Stimulated activated CD8-positive, alpha-beta memory T cell treated with anti-CD3 and anti-CD28 coated beads, Interleukin-15, amount 100 ng/mL, for 24 hours (primary cell): ENCODE measurements at places on chromosomes 4 and X.

DNA sequence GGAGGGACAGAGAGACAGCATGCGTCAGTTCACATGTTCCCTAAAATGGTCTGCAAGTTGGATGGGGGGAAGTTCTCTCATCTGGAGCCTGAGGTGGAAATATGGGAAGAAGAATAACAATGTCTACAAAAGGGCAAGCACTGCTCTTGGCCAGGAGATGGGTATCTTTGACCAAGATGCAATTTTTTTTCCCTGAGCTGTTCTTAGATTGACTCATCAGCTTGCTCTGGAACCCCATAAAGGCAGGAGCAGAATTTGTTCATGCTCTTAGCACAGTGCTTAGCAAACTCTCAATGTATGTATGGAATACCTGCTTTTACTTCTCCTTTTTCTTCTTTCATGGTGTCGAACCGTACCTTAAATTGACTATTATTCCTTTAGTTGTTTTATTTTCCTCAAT is 90.5 kb upstream of the ZNF827 start:
- DNase-seq = no peak

GRCh38 chr4:105594099-105595010 is 41.9 kb downstream of the ARHGEF38 start:
- no peak for DNase-seq

GRCh38 chr4:184961660-184962059 is 56.6 kb upstream of the HELT start:
- no peak for DNase-seq

DNA sequence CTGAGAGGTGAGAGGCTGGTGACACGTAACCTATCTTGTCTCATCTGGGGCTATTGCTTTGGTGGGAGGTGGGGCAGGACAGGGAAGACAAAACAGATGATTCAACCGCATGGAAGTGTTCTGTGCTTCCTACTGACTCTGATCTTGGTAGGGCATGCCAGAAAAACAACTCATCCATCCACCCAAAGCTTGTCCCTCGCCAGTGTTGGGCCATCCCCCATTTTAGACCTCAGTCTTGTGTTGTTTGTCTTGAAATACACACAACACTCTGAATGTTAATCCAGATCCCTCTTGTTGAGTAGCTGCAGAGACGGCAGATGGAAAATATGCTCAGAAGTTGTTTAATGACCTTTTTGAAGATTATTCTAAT is 377 bp downstream of the CHRNA9 start:
- no peak for DNase-seq

DNA sequence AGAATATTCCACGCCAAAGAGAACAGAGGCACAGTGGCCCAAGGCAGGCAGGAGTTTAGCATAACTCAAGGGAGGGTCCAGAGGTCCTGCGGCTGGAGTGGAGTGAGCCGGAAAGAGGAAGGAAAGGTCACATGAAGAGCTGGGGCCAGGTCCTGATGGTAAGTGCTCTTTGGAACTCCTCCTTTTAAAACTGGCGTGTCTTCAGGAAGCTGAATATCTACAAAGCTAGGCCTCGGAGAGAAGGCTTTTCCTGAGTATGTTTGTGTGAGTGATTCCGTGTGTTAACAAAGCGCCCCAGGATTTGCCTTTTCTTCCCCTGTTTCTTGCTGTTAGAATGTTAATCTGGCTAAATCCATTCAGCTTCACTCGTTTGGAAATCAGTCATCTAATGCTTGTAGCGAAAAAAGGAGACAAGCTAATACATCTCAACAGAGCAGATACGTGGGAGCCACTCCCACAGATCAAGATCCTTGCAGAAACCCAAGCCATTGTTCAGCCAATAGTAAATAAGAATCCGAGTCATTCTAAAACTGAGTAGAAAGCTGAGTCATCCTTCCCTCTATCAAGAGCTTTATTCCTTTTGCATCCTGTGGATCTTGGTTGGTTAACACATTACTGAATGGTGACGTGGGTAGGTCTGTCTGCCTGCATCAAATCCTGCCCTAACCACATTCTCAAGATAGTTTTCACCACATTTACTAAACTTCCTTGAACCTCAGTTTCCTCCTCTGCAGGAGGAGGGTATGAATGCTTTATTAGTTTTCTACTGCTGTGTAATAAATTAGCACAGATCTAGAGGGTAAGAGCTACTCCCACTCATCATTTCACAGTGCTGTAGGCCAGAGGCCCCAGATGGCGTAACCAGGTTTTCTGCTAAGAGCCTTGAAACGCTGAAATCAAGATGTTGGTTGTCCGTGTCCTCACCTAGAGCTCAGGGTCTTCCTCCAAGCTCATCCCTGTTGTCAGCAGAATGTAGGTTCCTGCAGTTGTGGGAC is 43.2 kb upstream of the RBM47 start:
- DNase-seq = no peak

GRCh38 chr4:1509366-1509765 is 103.1 kb upstream of the NKX1-1 start:
- DNase-seq = no peak

GRCh38 chr4:109406337-109406931 is 27.2 kb upstream of the SEC24B start:
- DNase-seq = no peak

- no peak for DNase-seq
Observed at GRCh38 chr4:108926061-108926460, 163.2 kb upstream of the ETNPPL start.

GRCh38 chr4:38873290-38873944 is 5.8 kb downstream of the FAM114A1 start:
- DNase-seq = no peak

GRCh38 chrX:29376584-29376983 is 789.3 kb downstream of the IL1RAPL1 start:
- DNase-seq = no peak

- DNase-seq = no peak
Observed at GRCh38 chr4:155228713-155229112, 20.3 kb downstream of the NPY2R start.

DNA sequence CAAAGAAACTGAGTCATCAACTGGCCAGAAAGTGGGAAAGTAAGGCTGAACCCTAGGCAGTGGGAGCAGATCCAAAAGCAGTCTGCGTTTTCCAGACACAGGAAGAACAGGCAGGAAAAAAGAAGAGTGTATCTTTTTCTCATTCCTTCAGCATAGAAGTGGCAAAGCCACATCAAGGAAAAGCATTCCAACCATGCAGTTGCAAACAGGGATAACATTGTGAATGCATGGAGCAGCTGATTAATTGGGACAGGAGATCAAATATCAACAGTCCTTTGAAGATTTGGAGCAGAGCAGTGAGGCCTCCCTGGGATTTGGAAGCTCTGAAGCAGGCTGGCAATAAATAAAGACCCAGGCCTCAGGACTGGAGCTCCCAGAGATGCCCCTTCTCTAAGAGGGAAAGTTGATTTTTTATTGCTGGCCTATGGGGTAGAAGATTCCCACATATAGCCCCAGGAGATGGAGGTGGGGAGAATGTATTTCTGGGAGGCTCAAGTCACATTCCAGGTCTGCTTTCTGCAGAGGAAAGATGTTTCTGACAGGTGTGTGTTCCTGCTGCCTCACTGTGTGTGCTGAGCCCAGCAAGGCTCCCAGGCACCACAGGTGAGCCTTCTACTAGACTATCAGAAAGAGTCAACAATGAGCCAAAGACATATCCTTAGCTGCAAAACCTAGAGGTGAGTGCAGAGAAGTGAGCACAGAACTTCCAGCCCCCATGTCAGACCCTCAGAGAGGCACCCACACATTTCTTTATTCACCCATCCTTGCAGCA is 222.5 kb downstream of the RAB28 start:
- DNase-seq = no peak

- DNase-seq = no peak
Observed at GRCh38 chr4:26034849-26035248, 120.8 kb downstream of the SMIM20 start.

GRCh38 chr4:105622269-105622668 is 69.8 kb downstream of the ARHGEF38 start:
- no peak for DNase-seq

DNA sequence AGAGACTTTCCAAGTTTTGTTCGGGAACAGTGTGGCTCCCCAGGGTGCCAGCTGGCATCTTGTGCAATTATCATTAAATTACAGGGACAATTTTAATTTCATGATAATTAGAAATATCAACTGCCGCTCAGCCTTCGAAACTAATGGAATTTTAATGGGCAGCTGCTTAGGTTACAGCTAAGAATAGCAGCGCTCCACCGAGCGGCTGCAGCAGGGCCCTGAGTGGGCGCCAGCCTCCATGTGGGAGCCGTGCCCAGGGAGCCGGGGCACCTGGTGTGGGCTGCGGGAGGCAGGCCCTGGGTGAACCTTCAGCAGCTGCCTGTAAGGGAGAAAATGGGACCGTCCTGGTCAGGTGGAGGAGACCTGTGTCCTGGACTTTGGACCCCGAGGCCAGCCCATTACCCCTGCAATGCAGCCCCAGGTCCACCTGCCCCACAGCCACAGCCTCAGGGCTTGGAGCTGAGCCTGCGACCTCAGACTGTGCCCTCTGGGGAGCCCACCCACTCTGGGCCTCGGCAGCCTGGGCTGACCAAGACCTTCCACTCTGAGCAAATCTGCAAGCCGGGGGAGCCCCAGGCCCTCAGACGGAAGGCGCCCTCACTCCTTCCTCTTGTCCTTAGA is 21.1 kb downstream of the MSANTD1 start:
- no peak for DNase-seq

DNA sequence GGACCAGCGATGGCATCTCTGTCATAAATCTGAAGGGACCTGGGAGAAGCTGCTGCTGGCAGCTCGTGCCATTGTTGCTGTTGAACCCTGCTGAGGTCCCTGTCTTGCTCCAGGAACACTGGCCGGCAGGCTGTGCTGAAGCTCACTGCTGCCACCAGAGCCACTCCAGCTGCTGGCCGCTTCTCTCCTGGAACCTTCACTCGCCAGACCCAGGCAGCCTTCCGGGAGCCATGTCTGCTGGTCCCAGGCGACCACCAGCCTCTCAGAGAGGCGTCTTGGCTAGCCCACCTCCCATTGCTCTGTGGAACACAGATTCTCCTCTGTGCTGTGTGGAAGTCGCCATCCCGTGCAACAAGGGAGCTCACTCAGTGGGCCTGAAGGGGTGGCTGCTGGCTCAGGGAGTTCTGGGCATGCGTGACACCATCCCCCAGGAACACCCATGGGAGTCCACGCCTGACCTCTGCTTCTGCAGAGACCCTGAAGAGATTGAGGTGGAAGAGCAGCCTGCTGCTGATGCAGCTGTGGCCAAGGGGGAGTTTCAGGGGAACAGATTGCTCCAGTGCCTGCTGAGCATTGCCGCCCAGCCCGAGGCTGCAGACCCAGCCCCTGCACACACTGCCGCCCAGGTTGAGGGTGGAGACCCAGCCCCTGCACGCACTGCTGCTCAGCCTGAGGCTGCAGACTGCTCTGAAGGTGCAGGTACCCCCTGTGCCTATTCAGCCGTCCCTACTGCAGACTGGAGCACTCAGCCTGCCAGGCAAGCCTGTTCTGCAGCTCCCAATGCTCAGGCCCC is 33.1 kb upstream of the CYP4V2 start:
- DNase-seq = no peak

DNA sequence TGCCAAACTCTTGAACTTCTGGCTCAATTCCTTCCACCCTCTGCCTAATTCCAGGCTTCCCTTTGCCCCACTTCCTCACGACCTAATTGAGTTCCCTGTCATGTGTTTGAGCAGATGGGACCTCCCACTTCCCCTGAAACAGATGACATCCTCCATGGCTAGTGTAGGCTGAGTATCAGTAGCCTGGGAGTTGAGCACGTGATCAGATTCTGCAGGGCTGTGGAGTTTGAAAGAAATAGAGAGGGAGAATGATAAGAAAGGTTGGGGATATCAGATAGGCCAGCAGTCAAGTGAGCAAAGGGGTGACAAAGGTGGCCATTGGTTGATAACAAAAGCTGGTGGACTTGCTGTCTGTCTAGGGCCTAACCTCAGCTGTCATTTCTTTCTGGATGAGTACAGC is 18.8 kb upstream of the NWD2 start:
- no peak for DNase-seq

DNA sequence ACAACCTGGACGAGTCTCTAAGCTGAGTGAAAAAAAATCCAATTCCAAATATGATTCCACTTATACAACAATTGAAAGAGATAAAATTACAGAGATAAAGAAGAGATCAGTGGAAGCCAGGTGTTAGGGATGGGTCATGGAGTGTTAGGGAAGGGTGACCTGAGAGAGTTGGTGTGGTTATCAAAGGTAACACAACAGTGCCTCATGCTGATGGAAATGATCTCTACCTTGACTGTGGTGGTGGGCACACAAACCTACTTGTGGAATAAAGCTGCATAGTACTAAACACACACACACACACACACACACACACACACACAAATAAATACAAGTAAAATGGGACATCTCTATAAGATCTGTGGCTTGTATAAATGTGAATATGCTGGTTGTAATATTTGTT is 26.0 kb downstream of the BEND2 start:
- DNase-seq = no peak
